ENCODE measurements at places on chromosomes 1 and 21. TPM values are rescaled to one million over a fixed set of nuclear protein-coding genes. Genes with fewer than 3 reads are reported as not detected.

The CNR2 gene
- total RNA-seq = not detected

The ZNF648 gene
- total RNA-seq = 0.17 TPM

The CATSPERE gene
- 0.49 TPM for total RNA-seq

The SLC5A9 gene
- 1.1 TPM for total RNA-seq

All from Calu3 (cell line).